ENCODE measurements at places on chromosomes 11 and 22.

GRCh38 chr11:27386181-27386845, 23.3 kb upstream of the CCDC34 start:
- DNase-seq: no peak

DNA sequence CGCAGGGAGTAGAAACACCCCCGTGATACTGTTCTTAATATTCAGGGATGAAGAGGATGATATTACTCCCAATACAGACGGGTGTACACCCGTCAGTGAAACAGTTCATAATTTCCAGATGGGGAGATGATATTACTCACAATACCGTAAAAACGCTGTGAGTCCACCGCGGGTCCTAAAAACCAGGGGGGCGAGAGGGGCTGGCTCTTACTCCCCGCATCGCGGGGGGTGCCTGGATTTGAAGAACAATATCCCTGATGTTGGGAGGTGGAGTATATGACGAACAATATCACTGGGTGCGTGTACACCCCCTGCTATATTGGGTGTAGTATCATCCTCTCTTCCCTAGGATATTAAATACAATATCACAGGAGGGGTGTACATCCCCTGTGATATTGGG, 20.5 kb upstream of the APOL5 start:
- no peak for DNase-seq

GRCh38 chr11:8833568-8834315, 77.2 kb upstream of the AKIP1 start:
- DNase-seq: no peak

- no peak for DNase-seq
These were observed 222.6 kb downstream of the LARGE1 start for GRCh38 chr22:33697640-33698039.

GRCh38 chr11:131606811-131607335, 236.5 kb downstream of the NTM start:
- no peak for DNase-seq

DNA sequence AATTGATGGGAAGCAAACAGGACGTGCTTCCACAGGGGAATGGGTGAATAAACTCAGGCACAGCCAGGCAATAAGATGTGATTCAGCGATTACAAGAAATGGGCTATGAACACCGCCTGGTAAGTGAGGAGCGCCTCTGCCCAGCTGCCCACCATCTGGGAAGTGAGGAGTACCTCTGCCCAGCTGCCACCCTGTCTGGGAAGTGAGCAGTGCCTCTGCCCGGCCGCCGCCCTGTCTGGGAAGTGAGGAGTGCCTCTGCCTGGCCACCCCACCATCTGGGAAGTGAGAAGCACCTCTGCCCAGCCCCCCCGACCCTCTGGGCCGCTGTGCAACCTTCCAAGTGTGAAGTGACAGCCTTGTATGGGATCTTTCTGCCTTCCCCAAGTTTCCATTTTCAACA, 73.2 kb upstream of the PRR5 start:
- DNase-seq: no peak

GRCh38 chr11:74849525-74850391, 99.1 kb downstream of the XRRA1 start:
- DNase-seq: no peak

All from vagina (tissue), 2 donors.